GM12891 (cell line): ENCODE measurements at places on chromosomes 7 and 10.

- no peak for DNase-seq
These were observed 37.5 kb downstream of the SMURF1 start for GRCh38 chr7:99106411-99106810.

- DNase-seq = no peak
These were observed 75.8 kb downstream of the NKX6-2 start for GRCh38 chr10:132710036-132710686.

- no peak for DNase-seq
These were observed 42.5 kb upstream of the SLIT1 start for GRCh38 chr10:97228130-97228774.

- DNase-seq = no peak
These were observed 97.4 kb downstream of the FOXL3 start for GRCh38 chr7:387132-388022.

DNA sequence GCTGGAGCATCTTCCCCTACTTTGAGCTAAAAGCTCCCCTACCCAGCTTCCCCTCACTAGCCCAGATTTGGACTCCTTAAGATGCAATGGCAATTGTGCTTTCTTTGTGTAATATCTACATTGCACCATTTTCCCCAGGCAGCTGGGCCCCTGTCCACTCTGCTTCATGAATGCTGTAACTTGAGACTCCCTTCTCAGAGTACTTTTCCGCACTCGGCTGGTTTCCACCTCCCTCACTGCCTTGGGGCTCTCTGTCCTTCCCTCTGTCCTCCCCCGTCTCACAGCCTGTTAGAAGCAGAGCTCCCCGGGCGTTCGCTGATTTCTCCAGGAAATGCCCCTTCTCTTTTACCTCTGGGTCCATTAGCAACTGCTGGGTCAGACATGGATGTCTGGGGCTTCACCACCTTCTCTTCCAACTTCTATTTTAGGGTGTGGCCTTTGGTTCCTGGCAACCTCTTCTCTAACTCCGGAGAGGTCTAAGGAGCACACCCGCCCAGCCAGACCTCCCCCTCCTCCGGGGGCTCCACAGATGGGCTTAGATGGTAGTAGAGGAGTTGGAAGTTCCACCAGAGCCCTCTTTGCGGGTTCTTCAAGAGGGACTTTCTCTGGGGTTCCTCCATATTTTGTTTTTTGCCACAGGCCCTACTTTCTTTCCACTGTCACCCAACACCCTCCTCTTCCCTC is 2.9 kb upstream of the TMEM72 start:
- no peak for DNase-seq

DNA sequence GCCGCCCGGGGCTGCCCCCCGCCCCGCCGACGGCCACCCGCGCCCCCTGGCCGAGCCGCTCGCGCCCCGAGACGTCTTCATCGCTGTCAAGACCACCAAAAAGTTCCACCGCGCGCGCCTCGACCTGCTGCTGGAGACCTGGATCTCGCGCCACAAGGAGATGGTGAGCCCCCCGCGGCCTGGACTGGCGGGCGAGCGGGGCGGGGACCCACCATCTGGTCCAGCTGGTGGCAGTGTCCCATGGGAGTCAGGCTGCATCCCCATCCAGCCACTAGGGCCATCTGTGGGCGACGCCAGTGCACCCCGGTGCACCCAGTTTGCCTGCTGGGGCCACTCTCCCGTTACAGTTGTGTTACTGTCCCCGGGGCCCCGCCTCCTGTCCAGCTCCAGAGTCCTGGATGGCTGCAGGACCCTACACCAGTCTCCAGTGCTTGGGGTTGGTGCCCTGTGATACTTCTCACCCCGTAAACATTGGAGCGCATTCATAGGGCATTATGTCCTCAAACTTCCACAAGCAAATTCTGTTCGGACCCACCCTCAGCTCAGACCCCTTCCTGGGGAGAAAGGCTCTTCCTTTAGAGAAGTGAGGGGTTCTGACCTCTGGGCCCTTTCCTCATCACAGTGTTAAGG is 672 bp downstream of the LFNG start:
- DNase-seq = no peak

- DNase-seq = no peak
These were observed 212.7 kb upstream of the ZNF804B start for GRCh38 chr7:88546808-88547207.

DNA sequence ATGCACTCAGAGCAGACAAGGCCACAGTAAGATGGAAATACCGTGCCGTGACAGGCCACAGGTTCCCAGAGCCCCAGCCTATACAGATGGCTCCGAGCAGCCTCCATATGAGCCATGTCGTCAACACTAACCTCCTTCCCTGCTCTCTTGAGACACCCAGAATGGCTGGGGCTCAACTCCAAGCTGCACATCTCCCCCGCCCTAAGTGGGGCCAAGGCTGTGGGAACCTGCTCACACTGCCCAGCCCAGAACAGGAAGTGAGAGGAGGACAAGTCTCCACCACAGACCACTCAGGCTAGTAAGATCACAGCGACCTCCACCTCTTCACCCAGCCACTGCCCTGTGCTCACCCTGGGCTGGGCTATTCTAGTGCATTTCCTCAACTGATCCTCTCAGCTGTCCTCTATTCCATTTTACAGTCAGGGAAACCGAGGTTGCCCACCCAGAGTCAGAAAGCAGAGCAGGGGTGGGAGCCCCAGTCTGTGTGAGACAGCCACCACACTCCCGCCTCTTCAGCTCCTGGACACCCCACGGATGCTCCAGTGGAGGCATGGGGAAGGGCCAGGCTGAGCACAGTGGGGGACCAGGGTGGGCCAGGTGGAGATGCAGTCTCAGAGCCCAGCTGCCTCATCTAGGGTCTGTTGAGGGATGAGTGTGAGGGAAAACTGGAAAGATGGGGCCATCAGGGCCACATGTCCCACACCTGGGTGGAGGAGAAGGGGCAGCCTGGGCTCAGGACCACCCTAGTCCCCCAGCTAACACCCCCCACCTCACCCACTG is 11.6 kb downstream of the GRID1 start:
- no peak for DNase-seq

DNA sequence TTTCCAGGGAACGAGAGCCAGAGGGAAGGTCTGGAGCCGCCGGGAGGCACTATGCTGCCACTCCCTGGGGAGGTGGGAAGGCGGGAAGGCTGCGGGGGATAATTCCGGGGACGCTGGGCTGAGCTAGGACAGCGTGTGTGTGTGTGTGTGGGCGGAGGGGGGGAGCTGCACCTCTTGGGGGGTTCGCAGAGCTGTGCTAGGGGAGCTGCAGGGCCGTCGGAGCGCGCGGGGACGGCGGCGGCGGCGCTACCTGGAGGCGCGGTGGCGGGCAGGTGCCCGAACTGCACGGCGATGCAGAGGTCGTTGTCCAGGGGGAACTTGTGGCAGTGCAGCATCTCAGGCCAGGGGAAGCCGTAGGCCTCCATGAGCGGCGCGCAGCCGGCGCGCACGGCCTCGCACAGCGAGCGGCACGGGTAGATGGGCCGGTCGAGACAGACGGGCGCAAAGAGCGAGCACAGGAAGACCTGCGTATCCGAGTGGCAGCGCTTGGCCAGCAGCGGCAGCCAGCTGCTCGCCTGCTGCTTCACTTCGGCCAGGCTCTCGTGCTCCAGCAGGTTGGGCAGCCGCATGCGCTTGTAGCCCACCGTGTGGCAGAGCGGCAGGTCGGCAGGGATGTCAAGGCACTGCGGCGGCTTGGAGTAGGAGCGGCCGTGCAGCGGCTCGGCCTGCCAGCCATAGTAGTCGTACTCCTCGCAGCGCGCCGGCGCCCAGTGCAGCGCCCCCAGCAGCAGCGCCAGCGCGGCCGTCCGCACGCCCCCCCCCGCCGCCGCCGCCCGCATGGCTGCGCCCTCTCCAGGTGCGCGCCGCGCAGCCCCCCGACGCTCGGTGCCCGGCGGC is 526 bp downstream of the SFRP5 start:
- DNase-seq = peak; percentile 54

GRCh38 chr7:111756687-111757178 is 194.4 kb upstream of the IMMP2L start:
- DNase-seq = no peak

DNA sequence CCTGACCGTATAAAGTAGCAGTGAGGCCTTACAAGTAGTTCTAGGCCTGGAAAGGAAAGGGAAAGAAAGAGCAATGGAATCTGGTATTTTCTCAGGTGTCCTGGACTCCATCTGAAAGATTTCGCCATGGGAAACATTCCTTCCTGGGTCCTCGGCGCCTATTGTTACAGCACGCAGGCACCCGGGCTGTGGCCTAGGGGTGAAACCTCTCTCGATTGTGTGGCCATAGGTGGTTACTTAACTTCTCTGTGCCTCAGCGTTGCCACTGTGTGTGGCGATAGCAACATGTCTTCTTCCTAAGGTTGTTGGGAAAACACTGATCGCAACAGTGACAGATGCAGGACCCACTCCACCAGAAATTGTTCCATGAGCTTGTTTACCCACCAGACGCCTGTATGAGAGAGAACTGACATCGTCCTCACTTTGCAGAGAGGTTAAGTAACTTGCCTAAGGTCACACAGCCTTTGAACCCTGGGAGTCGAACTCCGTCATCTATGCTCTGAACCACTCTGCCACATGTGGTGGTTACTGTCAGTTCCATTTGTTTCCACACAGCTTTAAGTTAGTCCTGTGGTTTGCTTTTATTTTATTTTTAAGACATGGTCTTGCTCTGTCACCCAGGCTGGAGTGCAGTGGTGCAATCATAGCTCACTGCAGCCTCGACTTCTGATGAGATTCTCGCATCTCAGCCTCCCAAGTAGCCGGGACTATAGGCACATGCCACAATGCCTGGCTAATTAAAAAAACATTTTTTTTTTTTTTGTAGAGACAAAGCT is 73.4 kb downstream of the LHPP start:
- no peak for DNase-seq

DNA sequence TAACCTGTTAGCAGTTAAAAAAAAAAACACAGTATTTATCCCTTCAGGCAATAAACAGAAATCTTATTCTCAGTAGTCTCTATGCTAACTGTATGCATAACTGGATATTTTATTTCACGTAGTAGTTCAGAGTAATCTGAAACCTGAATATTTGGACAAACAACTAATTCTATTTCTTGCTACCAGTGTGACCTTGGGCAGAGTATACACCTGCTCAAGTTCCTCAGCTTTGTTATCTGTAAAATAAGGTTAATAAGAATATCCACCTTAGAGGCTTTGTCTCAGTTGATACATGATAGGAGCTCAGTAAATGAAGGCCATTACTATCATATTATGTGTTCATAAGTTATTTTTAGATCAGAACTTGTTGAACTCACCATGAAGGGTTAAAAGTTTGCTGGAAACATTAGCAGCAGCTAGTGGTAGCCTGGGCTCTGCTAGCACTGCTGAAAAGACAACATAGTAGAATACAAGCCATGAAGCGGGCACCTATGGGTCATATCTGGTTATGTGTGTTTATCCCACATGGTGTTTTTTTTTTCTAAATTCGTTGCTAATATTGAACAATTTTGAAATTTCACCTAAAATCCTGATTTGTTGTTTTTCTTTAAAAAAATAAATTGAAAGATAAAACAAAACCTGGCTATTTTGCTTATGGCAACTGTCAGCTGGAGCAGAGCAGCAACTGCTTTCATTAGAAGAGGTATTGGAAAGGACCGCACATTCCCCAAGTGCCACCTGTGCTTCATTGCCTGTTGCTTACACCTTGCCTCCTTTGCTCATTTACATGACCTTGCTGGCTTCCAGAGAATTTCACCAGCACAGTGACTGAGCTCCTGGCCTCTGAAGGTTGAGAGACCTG is 303.0 kb downstream of the PRKG1 start:
- DNase-seq = no peak

- no peak for DNase-seq
These were observed 86.5 kb downstream of the ARMH3 start for GRCh38 chr10:101969412-101969922.

DNA sequence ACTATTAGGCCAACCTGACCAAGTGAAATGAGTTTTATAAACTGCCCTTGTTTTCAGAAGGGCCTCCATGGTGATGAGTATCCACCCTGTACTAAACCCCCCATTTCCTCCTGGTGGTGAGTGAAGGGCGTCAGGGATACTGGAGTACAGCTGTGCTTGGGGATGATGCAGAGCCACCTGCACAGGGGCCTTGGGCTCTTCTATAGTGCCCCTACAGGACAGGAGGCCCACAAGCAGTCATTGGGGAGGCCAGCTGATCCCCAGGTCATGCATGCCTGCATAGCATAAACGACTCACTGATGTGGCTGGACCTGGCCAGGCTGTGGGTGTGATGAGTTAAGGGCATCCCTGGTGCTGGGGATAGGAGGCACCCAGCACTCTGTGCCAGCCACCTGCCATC is 114.1 kb upstream of the CELF2 start:
- no peak for DNase-seq

DNA sequence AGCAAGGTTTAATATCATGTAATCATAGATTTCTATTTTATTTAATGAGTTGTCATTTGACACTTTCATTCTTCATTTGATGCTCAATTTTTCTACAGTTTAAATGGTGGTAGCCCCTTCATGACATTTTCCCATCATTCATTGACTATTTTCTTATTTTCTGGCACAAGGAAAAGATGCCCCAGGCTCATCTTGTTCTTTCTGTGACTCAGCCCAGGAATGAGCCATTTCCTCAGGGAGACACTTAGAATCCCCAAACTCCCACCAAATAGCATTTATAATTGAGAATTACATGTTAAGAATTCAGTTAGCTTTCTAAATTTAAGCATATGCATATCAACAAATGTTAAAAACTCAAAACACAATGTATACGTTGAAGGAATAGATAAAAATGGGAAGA is 222.3 kb downstream of the KIF20B start:
- DNase-seq = no peak

DNA sequence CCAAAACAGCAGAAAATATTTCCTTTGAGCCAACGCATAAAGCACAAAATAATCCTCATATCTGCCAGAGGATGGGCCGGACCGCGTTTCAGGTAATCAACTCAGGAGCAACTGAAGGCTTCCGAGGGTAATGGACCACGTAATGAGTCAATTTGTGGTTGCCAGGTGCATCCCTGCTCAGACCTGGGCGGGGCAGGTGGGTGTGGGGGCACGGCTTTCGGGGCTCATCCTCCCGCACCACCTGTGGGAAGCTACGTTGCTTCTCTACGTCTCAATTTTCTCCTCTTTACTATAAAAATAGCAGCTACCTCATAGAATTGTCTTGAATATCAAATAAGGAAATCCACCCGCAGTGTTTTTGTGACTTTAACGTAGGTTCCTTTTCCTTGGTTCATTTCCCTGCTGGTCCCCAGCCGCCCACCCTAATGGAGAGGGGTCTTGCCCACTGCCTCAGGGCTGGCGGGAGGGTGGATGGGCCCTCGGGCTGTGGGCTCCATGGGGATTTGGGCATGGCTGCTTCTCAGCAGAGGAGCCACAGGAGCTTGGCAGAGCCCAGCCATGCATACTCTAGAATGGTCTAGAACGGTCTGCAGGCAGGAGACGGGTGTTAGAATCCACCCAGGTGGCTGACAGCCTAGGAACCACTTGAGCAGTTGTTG is 324.7 kb downstream of the ADARB2 start:
- no peak for DNase-seq

GRCh38 chr7:151711906-151712809 is 164.8 kb downstream of the PRKAG2 start:
- DNase-seq = no peak

- no peak for DNase-seq
These were observed 10.8 kb downstream of the PDE1C start for GRCh38 chr7:32059289-32060011.
